H4 (cell line): ENCODE measurements at places on chromosomes 3 and 15. TPM values are rescaled to one million over a fixed set of nuclear protein-coding genes. Genes with fewer than 3 reads are reported as not detected.

GRCh38 chr3:55160241-55160983 lies 232.6 kb upstream of the LRTM1 start:
- peak; percentile 99 for DNase-seq

DNA sequence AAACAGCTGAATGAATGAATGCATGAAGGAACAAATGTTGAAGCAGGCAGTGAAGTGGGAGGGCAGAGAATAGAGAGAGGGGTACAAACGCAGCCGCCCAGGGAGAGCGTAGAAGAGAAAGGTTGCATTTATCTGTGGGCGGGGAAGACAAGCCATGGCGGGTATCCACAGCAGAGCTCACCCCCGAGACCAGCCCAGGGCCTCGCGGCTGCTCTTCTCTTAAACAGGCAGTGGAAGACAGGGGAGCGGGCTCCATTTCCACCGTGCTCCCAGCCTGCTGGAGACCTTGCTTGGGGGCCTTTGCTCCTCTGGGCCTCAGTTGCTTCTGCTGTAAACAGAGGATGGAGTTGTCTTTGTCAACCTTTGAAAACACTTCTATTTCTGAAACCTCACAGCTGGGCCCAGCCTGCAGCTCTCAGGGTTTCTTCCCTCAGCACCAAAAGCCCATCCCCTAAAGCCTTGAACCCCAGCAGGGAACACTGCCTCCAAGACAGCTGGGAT lies 259.5 kb downstream of the UACA start:
- no peak for DNase-seq

- no peak for DNase-seq
Measured at GRCh38 chr15:95129574-95129973, 898.2 kb downstream of the MCTP2 start.

- DNase-seq = no peak
Measured at GRCh38 chr3:99899603-99900002, 81.9 kb downstream of the CMSS1 start.

DNA sequence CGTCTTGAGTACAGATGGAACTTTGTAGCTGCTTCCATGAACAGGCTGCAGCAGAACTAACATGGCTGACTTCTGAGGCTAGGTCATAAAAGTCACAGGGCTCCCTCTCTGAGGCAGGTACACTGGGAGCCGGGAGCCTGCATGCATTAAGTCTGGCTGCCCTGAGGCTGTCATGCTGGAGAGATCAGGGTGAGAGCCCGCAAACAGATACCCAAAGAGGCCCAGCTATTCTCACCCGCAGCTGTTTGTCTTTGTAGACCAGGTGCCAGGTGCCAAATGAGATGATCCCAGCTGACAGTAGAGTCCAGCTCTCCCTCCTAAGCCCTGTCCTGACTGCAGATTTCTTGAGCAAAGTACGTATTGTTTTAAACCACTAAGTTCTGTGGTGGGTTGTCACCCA lies 8.6 kb upstream of the SLCO3A1 start:
- no peak for DNase-seq

GRCh38 chr3:189756582-189757078 lies 125.4 kb downstream of the TP63 start:
- DNase-seq = no peak

- DNase-seq = peak; percentile 19
Measured at GRCh38 chr15:78828920-78829319, 17.7 kb upstream of the ADAMTS7 start.

- no peak for DNase-seq
Measured at GRCh38 chr3:57696801-57697321, 4.0 kb upstream of the DENND6A start.

- no peak for DNase-seq
Measured at GRCh38 chr3:117106396-117106795, 396.8 kb downstream of the TUSC7 start.

- DNase-seq = no peak
Measured at GRCh38 chr3:32009101-32009500, 27.6 kb downstream of the ZNF860 start.

DNA sequence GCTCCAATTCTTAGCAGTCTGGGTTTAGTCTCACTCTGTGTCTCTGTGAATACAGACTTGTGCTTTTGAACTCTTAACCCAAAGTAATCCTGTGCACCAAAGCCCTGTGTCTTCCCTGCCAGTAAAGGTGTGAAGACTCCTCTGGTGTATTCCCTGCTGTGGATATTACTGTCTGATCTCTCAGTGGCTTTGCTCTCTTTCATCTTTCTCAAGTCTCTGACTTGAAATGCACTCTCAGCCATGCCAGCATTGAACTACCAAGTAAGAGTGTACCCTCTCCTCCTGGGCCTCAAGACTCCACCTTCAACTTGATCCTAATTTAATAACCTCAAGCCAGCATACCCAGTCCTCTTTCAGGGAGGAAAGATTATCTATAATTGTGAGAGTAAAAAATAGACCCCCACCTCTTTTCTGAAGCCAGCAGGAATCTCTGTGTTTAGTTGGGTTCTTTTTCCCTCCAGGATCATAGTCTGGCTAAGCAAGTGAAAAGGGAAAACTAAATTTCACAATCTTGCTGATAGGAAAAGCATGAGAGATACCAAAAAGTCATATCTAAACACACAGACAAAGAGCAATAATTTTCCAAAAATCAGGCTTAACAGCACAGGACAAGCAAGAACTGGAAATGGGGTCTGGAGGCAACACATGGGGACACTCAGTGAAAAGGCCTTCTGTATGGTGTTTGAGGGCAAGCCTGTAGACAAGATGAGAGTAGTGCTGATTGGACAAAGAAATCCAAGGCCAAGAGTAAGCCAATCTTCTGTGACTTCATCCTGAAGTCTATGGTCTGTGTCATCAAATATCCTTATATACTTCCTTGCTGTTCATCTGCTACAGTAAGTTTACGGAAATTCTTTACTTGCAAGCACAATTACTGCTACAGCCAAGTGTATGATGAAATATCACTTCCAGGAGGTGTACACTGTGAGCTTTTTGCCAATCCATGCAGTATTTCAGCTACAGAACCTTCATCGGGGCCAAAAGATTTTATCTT lies 296.1 kb upstream of the TGFBR2 start:
- DNase-seq = no peak

GRCh38 chr3:71111784-71112440 lies 471.6 kb downstream of the FOXP1 start:
- DNase-seq = peak; percentile 23

GRCh38 chr3:128550113-128550440 lies 57.1 kb upstream of the GATA2 start:
- DNase-seq = no peak

DNA sequence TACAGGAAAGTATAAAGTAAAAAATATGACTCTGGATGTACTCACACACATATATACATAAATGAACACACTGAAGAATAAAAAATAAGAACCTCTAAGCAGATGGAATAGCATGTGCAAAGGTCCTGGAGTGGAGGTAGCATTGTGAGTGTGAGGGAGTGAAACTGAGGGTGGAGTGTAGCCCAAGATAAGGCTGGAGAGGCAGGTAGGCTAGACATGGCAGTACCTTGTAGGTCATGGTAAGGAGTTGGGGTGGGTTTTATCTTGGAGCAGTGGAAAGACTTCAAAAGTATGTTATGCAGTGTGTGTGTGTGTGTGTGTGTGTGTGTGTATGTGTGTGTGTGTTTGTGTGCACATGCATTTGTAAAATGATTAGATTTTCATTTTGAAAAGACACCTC lies 49.5 kb downstream of the TLNRD1 start:
- no peak for DNase-seq

DNA sequence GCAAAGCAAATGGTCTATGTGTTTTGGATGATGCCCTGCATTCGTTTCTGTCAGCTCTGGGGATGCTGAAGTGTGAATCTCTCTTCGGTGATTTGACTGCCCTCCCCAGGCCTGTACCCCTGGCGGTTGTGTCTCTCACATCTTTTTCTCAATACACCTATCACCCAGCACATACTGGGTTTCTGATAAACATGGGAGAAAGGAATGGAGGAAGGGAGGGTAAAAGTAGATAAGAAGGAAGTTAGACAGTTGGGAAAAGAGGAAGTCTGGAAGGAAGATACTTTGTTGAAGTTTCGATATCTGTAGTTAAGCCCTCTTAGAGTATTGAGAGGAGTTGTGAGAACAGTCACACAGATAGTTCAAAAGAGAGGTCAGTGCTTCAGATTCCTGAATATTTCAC lies 35.8 kb upstream of the LRTM1 start:
- DNase-seq = no peak

GRCh38 chr15:31341071-31341470 lies 14.4 kb downstream of the KLF13 start:
- DNase-seq = no peak

DNA sequence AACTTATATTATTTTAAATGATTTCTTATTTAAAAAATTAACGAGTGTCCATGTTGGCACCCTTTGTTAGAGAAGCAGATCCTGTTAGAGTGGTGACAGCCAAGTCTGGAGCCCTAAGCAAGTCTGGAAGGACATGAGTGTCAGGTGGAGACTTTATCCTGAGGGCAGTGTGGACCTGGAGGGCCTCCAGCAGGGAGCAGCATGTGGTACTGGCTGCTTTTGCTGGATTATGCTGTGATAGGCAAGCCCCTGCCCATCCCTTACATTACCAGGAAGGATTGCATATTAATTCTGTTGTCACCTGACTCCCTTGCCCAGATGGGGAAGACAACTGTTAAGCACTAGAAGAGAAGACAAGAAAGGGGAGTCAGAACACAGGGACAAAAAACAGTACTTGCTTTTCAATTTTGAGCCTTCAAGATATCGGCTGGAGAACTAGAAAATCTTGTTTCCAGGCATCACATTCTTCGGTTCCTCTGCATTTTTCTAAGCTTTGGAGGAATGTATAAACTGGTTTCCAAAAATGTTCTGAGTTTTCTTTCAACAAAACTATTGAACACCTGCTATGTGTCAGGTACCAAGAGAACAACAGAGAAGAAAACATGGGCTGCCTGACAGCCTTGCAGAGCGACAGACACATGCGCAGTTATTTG lies 22.7 kb downstream of the ZNF860 start:
- DNase-seq = no peak

GRCh38 chr15:98699591-98700424 lies 51.5 kb downstream of the IGF1R start:
- DNase-seq = no peak

GRCh38 chr3:94167796-94168195 lies 104.9 kb downstream of the NSUN3 start:
- DNase-seq = no peak

DNA sequence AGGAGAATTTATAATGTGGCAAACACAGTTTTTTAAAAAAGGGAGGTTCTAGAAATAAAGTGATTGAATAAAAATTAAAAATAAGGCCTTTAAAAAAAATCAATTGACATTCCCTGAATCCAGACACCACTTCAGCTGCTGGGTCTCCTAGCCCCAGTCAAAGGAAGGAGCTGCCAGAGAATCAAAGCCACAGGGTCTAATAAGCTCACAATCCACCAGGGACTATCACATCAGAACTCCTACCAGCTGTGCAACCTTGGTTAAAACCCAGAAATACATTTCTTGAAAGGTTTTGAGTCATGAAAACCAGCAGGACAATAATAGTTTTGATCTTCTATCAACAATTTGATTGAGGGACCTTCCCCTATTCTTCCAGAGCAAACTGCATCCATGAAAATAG lies 134.5 kb downstream of the MECOM start:
- DNase-seq = no peak

DNA sequence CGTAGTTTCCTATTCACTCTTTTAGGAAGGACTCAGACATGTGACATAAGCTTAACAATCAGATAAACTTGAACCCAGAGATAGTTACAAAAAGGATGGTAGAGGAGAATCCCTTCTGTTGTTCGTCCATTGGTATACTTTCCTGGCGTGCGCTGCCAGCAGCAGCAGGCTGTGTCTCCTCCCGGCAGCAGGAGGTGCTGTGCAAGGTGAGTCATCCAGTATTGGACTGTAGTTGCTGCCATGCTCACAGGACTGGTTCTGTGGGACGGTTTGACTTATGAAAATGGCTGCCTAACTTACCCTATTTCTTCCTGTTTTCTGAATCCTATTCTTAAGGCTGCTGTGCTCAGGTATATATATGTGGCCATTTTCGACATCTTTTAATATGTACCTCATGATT lies 253.4 kb upstream of the LRRC3B start:
- DNase-seq = peak; percentile 6

DNA sequence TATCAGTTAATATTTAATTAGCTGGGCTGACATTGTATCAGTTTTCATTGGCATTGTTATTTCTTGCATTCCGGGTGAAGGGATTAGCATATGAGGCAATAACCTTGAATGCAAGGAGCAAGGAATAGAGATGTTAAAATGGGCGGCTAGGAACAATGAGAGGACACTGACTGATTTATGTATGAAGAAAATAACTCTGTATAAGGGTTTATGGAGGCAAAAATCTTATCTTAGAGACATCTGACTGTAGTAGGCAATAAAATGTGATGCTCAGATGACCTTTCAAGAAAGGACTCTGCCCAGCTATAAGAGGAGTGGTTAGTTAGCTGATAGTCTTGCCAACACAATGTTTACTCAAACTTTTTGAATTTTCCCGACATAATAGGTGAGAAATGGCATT lies 158.3 kb downstream of the EFHB start:
- DNase-seq = no peak

DNA sequence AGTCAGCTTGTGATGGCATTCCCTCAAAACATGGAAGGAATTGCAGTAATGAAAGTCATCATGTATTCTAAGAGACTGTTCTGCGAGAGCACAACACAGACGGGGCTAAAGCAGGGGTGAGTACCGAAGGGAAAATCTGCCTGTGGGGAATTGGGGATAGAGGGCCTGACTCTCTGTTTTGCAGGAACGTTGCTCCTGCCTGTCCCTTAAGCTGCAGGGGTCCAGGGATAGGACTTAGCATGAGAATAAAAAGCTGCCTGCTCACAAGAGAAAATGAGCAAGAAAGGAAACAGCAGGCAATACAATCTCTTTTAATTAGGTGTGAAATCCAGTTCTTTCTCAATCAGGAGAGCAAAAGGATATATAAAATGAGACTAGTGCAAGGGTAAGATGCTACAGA lies 62.2 kb downstream of the TIGIT start:
- no peak for DNase-seq

- DNase-seq = no peak
Measured at GRCh38 chr3:97121386-97121785, 307.0 kb downstream of the EPHA6 start.

DNA sequence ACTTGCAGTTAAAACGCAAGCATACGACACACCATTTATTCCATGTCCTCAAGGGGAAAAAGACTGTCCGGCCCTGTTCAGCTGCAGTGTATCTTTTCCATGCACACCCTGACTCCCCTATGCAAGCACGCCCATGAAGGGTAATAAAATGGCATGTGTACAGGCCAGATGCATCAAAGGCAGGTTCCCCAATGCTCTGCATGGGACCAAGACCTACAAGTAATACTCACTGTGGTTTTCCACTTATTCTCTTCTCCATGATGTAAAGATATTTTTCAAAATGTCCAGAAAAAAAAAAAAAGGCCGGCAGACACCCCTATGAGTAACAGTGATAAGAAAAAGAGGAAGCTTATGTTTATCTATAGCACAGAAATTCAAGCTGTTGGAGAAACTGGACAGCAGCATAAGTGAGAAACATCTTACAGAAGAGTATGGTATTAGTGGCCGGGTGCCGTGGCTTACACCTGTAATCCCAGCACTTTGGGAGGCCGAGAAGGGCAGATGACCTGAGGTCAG lies 70.8 kb downstream of the MCF2L2 start:
- DNase-seq = no peak

The ADPRH gene
- not detected in 2 replicates for total RNA-seq

The TPRG1 gene
- total RNA-seq = 0.35 and 1.8 TPM in 2 replicates

The MRPS22 gene
- total RNA-seq = 105 and 109 TPM in 2 replicates

The CTXN2 gene
- not detected in 2 replicates for total RNA-seq

The NME9 gene
- not detected in 2 replicates for total RNA-seq

The TMCC1 gene
- 5.1 and 11.1 TPM in 2 replicates for total RNA-seq

The ASB14 gene
- not detected in 2 replicates for total RNA-seq

The CTDSPL gene
- 6.9 and 11.0 TPM in 2 replicates for total RNA-seq

The PTPRG gene
- total RNA-seq = 15.7 and 16.1 TPM in 2 replicates

The SLC12A1 gene
- not detected in 2 replicates for total RNA-seq

The FBXO40 gene
- total RNA-seq = not detected in 2 replicates

The PLA2G4E gene
- total RNA-seq = not detected in 2 replicates

The CD200 gene
- total RNA-seq = not detected in 2 replicates
